IMR-90 (cell line): ENCODE measurements at places on chromosomes 5 and 9.
A peak's percentile ranks its signal among the peaks of the same experiment; 100 is the strongest.

DNA sequence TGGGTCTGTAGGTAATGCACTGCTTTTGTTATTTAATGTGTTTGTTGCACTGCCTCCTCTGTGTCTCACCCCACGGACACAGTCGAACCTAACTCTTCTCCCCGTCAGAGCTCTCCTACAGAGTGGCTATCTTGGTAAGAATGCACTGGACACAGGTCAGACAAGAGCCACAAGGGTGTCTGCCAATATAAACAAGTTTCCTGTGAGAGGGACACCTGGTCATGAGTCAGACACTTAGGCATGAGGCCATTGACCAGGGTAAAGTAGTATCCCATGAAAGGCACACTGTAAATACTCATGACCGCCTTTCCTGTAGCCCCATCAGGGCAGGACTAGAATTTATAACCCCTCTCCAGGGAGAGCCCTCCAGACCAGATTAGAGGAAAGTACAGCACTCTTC, 115.5 kb downstream of the SLC12A2 start:
- DNase-seq, result peak; percentile 76

DNA sequence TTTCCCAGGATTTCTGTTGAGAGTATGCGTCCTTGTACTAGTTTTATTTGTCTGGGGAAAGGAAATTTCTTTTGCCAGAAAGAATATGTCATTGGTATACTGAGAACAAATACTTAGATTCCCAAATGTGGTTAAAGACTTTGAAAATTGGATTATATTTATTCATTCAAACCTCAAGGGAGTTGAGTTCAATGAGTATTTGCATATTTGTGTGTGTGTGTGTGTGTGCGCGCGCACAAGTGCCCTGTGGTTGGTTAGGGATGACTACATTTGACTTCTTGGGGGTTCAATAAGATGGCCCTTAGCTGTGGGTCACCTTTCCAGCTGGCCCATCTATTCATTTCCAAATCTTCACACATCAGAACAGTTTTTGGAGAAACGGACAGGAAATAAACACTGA, 4.9 kb downstream of the RXFP3 start:
- DNase-seq, result no peak

- DNase-seq, result peak; percentile 88
These were observed at the start of gene ZNF622 for GRCh38 chr5:16465544-16466432. Gene ZNF622 (minus strand): TSS chr5:16465800. CDS start chr5:16465665, 135 bp downstream.

GRCh38 chr5:158487664-158488063, 612.1 kb downstream of the EBF1 start:
- no peak for DNase-seq

GRCh38 chr5:157252711-157253465, 13.0 kb upstream of the CYFIP2 start:
- DNase-seq, result peak; percentile 23
